ENCODE measurements at places on chromosomes 2 and 18.

- DNase-seq = no peak
Measured at GRCh38 chr2:192035731-192036442, 158.8 kb downstream of the TMEFF2 start.

DNA sequence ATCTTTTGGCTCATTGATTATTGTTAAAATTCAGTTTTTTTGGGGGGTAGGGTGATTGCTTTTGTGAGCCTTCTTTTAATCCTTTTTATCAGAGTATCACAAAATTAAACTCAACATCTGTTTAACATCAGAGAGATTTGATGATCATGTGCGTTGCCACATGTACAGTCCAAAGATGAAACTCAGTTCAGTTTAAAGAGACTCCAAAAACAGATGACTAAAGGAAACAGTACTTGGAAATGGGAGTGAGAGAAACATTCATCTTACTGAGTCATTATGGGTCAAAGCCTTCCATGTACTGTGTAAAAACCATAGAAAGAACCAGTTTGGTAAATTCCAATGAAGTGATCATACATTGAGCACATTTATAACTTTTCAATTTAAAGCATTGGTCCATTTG, 53.0 kb downstream of the LYPD6 start:
- DNase-seq = no peak

GRCh38 chr2:237693291-237693994, 66.1 kb downstream of the LRRFIP1 start:
- no peak for DNase-seq

DNA sequence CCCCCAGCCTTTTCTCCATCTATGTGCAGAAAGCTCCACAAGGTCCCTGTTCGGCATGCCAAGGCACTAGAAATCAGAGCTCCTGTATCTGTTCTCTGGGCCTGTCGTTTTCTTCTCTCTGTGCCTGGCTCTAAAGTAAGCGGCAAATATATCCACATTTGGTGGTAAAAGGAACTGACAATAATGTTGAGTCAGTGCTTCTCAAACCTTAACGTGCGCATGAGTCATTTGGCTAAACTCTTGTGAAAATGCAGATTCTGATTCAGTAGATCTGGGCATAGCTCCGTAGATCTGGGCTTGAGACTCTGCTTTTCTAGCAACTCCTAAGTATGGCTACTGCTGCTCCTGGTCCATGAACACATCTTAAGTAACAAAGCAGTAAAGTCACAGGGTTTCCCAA, 16.5 kb upstream of the ACSL3 start:
- DNase-seq = no peak

GRCh38 chr18:31657823-31658669, 26.3 kb downstream of the B4GALT6 start:
- no peak for DNase-seq

DNA sequence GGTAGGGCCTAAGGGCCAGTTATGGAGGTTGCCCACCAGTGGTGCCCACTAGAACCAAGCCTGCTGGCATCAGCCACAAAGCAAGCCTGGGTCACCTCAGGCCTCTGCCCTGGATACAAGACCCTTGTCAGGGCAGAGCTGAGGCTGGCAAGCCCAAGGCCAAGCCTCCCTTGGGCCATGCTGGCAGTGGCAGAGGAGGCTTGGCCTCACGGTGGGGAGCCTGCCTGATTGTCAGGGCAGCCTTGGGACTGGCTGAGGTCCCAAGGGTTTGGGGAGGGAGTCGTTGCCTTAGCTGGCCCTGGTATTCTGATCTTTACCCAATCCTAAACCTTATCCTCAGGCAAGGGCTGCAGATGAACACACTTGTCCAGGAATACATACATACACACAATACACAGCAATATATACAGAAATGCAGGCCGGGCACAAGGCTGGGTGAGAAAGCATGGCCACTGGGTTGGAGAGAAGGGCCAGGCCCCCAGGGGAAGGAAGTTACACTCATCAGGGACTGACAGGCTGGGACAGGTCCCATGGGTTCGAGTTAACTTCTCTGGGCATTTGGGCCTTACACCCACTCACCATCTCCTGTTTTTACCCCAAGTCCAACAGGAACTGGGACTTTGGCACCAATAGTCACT, 21.0 kb downstream of the CCT7 start:
- DNase-seq = no peak

GRCh38 chr2:84417453-84418145, 41.5 kb downstream of the SUCLG1 start:
- DNase-seq = no peak

DNA sequence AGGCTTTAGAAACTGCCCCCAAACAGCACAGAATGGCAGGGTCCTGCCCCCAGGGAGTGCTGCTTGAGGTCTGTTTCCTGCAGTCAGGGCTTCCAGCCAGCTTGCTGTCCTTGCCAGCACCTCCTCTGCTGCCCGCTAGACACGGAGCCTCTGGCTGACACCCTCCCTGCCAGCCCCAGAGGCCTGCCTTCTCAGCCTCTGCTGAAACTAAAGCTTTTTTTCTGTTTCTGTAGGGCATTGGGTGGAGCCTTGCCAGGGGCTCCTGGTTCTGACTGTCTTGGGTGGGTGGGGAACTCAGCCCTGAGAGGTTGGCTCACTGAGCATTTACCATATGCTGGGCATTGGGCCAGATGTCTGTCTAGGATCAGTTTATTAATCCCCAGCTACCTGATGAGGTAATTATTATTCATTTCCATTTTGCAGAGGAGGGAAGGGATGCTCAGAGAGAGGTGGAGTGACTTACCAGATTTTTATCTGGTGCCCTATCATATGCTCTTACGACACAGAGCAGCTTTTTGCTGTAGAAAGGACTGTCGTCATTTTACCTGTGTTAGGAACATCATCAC, 35.4 kb downstream of the INPP4A start:
- DNase-seq = no peak

GRCh38 chr2:226426292-226426736, 373.3 kb downstream of the IRS1 start:
- DNase-seq = no peak

- no peak for DNase-seq
Measured at GRCh38 chr2:109126501-109126860, 2.5 kb upstream of the SH3RF3 start.

DNA sequence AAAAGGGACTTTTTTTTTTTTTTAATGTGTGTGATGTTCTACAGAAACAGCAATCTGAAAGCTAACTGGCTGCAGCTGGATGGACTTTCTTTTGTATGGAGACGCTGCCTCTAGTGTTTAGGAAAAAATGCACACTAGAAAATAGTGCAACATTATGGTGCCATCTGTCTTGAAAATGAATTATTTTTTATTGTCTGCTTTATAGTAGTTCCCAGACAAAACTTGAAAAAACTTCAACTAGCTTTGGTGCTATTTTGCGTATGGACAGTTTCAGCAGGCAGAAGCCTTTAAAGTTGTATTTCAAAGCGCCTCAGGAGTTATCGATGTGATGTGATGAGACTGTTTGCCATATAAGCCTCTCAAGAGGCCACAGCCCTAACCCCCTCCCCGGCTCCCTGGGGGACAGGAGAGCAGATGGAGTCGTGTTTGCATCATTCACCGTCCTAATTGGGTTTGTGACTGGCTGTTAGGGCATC, 86.9 kb downstream of the LTBP1 start:
- no peak for DNase-seq

- DNase-seq = no peak
Measured at GRCh38 chr2:50781646-50782045, 250.3 kb downstream of the NRXN1 start.

GRCh38 chr18:49591775-49592174, 29.9 kb downstream of the LIPG start:
- DNase-seq = no peak

DNA sequence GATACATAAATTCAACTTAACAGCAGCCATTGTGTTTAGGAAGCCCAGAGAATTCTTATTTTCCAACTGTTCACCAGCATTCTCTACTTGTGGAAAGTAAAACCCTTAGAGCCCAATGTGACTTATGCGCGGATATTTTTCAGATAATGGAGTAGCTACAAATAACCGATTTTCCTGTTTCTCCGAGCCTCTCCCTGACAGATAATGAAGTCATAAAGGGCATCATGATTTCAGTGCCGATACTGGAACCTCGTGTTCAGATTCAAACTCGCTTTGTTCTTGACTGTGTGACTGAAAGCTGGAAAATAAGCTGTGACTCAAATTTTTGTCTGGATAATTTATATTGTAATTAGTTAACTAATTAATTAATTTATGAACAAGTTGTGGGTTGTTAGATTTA, 228.2 kb downstream of the VAPA start:
- no peak for DNase-seq

GRCh38 chr2:43701111-43701510, 24.9 kb upstream of the C1GALT1C1L start:
- no peak for DNase-seq

GRCh38 chr18:67916097-67916496, 399.6 kb upstream of the DSEL start:
- DNase-seq = no peak

DNA sequence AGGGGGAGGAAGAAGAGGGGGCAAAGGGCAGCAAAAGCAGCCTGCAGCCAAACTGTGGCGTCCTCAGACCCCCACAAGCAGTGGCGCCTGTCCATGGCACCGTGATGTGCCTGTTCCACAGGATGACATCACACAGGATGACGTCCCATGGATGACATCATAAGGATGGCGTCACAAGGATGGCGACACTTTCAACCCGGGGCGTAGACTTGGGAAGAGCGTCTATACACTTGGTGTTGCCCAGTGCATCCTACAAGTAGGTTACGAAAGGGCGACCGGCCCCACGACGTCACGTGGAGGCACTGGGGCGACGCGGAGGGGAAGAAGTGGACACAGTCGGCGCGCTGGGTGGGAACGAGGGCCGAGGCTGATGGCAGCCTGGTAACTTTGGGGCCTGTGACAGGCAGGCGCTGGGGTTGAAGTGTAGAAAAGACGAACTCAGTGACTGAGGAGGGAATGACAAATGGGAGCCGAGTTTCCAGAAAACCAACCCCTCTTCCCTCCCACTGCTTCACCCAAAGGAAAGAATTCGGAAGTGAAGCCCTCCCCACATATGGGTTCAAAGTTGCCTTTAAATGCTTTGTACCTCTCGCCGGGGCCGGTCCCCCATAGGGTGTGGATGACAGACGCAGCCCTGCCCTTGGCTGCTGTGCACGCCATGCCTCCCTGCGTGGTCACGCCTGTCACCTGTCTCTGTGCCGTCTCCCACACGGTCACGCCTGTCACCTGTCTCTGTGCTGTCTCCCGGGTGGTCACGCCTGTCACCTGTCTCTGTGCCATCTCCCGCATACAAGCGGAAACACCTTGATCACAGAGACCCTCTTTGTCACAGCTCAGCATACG, 13.4 kb upstream of the KCNG2 start:
- no peak for DNase-seq

DNA sequence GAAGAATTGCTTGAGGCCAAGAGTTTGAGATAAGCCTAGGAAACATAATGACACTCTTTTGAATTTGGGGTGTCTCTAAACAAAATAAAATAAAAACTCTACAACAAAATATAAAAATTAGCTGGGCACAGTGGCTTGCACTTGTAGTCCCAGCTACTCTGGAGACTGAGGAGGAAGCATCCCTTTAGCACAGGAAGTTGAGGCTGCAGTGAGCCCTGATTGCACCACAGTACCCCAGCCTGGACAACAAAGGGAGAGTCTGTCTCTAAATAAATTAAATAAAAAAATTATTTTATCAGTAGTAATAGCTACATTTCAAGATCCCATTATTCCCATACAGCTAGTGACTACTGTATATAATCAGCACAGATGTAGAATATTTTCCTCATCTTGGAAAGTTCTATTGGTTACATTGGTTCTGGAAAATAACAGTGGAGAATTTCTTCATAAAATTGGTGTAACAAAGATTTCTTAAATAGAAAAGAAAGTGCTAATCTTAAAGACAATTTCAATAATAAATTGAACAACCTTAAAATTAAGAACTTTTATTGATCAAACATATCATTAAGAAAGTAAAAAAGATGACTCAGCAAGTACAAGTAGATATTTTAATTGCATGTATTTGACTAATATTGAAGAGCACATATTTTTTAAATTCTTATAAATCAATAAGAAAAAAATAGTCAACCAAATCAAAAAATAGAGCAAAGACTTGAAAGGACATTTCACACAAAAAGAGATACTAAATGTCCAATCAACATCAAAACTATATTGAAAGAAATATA, 90.4 kb upstream of the KYNU start:
- DNase-seq = no peak

DNA sequence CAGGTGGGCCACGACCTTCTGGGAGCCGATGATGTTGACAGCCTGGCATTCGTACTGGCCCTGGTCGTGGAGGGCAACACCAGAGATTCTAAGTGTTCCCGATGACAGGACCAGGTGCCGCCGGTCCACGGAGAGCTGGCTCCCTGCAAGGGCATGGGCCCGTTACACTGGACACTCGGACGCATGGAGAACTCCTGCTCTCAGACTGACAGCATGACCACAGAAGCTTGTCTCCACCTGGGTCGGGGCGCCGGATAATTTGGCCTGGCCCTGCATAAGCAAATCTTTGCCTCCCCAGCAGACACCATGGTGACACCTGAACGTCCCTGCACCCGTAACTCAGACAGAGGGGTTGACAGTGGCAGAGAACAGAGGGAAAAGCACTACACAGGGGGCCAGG, 80.7 kb downstream of the PXDN start:
- no peak for DNase-seq

GRCh38 chr2:41835401-41835800, 212.4 kb upstream of the PKDCC start:
- no peak for DNase-seq

GRCh38 chr2:36357847-36358659, 2.5 kb downstream of the CRIM1 start:
- DNase-seq = no peak

GRCh38 chr2:204170411-204170810, 233.8 kb downstream of the ICOS start:
- DNase-seq = no peak

- DNase-seq = no peak
Measured at GRCh38 chr2:16623031-16623430, 42.6 kb downstream of the CYRIA start.

GRCh38 chr2:109370399-109371035, 241.5 kb downstream of the SH3RF3 start:
- DNase-seq = no peak

- no peak for DNase-seq
Measured at GRCh38 chr2:42545841-42546390, 22.5 kb upstream of the MTA3 start.

DNA sequence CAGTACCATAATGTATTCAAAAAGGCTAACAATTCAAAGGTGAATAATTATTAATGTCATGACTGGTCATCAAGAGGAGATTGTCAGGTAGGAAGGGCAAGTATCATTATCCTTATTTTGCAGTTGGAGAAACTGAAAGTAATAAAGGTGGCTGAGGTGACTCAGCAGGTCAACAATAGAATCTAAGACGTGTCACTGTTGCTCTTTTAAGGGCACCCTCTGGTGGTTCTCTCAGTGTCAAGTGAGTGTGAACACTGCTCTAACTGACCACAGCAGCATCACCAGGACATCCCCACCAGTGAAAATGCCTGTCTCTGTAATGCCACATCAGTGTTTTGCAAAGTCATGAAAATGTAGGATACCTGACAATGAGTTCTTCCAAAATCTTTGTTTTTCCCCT, 69.7 kb downstream of the DCC start:
- DNase-seq = no peak

All from cortex of kidney (tissue), 1 donor.